ENCODE measurements at places on chromosomes 4 and X.

DNA sequence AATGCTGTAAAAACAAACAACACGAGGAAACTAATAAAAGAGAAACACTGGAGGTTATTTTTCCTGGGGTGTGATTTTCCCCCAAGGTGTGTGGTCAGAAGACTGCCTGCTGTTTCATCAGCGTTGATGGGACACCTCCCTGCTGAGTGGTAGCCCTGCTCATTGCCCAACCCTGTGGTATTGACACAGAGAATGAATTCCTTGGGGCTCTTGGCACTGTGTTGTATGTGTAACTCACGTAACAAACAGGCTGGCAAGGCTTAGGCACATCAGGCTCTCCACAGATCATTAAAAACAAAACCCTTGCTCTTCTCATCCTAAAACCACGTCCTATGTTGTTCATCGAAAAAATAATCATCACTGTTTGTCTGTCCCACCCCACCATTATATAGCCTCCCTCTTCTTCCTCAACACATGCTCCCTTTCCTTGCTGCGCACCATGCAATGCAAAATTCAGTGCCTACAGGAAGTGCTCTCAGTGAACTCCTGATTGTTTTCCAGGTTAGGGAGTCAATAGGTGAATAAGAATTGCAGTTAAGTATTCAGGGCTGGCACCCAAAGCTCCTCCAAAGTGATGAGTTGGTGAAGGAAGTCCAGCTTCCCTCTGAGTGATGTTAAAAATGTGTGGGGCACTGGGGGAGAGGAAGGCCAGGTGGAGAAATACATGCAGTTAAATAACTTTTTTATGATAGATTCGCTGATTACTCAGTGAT lies 11.4 kb upstream of the PUDP start:
- DNase-seq = no peak

- no peak for DNase-seq
Measured at GRCh38 chr4:185911556-185912064, 99.6 kb upstream of the SORBS2 start.

GRCh38 chr4:40918330-40918729 lies 168.6 kb downstream of the NSUN7 start:
- DNase-seq = no peak

DNA sequence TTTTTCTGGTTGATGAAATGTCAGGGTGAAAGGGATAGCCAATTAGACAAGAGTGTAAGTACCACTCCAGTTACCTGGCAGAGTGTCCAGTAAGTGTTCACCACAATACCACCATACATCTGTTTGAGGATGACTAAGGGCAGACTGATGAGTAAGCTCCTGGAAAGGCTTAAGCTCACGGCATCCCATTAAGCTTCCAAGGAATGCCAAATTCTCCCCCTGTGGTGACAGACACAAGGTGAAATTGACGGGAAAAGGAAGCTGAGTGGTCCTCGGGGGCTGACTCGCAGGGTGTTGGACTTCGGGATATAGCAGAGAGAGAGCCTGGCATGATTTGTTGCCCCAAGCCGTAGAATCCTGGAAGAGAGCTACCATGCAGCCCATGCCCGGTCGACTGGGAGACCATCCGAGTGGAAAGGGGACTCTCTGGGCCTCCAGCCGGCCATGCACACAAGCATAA lies 7.6 kb upstream of the BST1 start:
- DNase-seq = no peak

- DNase-seq = no peak
Measured at GRCh38 chr4:7252051-7252450, 59.7 kb downstream of the SORCS2 start.

DNA sequence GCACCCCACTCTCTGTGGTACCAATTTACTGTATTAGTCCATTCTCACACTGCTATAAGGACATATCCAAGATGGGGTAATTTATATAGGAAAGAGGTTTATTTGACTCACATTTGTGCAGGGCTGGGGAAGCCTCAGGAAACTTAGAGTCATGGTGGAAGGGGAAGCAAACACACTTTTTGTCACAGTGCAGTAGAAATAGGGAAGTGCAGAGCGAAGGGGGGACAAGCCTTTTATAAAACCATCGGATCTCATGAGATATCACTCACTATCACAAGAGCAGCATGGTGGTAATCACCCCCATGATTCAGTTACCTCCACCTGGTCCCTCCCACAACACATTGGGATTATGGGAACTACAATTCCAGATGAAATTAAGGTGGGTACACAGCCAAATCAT lies 766.9 kb upstream of the PCDH10 start:
- no peak for DNase-seq

DNA sequence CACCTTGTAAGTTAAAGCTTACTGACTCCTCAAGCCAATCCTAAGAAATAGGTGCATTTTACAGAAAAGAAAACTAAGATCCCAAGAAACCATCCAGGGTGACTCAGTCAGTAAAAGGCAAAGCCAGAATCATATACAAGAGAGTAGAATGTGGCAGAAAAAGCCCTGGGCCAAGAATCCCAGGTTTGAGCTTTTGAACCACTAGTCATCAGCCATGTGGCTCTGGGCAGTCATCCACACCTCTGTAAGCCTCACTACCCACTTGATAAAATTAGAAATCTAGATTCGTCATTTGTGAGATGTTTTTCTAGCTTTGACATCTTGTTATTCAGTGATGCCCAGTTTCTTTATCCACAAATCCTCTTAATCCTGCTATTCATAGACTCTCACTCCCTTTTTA lies 122.2 kb upstream of the PDE5A start:
- no peak for DNase-seq

- DNase-seq = no peak
Measured at GRCh38 chrX:136262812-136263315, 11.7 kb upstream of the MAP7D3 start.

DNA sequence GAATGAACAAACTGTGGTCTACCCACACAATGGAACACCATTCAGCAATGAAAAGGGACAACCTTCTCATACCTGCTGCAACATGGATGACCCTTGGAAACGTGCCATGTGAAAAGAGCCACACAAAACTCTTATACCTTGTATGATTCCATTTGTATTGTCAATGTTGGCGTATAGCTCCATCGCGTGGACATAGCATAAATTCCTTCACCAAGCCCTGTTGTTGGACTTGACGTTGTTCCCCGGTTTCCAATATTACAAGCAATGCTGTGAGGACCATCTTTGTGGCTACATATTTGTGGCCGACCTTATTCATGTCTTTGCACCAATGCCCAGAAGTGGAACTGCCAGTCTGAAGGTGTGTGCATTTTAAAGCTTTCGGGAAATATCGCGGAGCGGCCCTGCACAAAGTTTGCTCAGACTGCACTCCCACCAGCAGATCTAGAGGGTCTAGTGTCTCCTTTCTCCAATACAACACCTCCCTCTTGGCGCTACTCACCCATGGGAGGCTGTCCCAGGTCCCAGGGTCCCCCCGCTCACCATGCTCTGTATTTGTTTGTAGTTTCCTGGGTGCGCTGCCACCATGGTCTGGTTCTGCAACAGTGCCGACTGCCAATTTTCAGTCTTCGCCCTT lies at the start of gene CLDN34:
CLDN34 (plus strand) TSS at position 584 of the 634 bp plus-strand sequence; CDS start at position 584, 0 bp downstream.
- DNase-seq = no peak

GRCh38 chrX:8364369-8365141 lies 100.1 kb upstream of the VCX3B start:
- DNase-seq = no peak

DNA sequence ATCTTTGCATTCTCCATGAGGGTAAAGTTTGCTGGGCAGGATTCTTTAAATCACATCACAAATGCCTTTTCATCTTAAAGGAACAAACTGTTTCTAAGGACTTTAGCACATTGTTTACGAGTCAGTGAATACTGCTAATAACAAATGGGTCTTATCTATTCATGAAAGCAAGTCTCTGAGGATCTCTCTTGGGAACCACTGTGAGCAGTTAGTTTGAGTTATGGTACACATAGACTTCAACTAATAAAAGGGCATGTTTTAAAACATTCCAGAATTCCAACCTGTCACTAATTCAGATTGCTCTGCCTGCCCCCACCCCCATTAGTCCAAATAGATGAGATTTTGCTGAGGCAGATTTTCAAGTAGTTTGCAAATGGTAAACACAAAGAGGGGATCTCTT lies 22.3 kb upstream of the GPC3 start:
- no peak for DNase-seq

DNA sequence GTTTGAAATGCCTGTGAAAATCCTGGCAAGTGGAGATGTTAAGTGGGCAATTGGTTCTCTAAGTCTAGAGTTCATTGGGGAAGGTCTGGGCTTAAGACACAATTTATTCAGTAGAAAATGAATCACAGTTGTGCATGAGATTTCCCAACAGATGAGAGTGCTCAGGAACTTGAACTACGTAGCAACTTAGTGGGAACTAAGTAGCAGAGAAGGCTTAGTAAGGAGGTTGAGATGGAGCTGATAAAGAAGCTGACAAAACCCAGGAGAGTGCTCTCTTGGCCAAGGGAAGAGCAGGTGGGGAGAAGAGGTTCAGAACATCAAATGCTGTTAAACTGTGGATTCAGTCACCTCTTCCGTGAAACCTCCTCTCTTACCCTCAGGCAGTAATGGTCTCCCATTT lies 33.0 kb downstream of the AFF1 start:
- DNase-seq = no peak

GRCh38 chr4:11158971-11159370 lies 269.7 kb downstream of the HS3ST1 start:
- no peak for DNase-seq

GRCh38 chrX:41408576-41408975 lies 38.6 kb upstream of the NYX start:
- no peak for DNase-seq

- DNase-seq = no peak
Measured at GRCh38 chr4:139861471-139861870, 195.9 kb downstream of the MGST2 start.

DNA sequence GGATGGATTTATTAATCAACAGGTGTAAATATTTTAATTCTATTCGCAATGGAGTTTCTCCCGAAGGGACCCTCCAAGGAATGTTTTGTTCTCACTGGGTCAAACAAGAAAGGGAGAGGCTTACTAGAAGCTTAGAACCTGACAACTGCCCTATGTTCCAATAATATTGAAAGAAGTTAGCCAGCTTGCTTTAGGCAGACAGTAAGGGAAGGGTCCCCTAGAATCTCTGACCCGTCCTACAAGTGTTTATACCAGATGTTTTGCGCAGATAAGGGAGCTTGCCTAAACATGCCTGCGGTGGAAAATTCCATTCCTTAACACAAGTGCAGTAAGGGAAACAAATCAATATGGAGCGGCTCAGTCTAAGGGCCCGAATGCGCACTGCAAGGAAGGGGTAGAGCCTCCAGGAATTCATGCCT lies 17.7 kb downstream of the IL21 start:
- no peak for DNase-seq

DNA sequence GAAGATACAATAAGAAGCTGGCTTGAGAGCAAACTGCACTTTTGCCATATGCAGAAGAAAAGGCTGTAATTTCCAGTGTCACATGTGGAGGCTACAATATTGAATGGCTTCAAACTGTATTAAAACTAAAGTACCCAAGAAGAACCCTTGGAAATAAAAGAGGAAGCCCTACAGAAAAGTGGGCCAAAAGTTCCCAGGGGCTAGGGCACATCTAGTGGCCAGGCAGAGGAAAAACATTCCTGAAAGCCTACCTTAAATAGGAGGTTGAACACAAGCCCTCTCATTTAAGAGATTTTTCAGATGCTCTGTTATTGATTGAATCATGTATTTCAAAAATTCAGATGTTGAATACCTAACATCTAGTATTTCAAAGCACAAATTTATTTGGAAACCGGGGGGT lies 40.6 kb upstream of the PRDX4 start:
- DNase-seq = no peak

- no peak for DNase-seq
Measured at GRCh38 chr4:137432446-137433311, 99.6 kb downstream of the PCDH18 start.

DNA sequence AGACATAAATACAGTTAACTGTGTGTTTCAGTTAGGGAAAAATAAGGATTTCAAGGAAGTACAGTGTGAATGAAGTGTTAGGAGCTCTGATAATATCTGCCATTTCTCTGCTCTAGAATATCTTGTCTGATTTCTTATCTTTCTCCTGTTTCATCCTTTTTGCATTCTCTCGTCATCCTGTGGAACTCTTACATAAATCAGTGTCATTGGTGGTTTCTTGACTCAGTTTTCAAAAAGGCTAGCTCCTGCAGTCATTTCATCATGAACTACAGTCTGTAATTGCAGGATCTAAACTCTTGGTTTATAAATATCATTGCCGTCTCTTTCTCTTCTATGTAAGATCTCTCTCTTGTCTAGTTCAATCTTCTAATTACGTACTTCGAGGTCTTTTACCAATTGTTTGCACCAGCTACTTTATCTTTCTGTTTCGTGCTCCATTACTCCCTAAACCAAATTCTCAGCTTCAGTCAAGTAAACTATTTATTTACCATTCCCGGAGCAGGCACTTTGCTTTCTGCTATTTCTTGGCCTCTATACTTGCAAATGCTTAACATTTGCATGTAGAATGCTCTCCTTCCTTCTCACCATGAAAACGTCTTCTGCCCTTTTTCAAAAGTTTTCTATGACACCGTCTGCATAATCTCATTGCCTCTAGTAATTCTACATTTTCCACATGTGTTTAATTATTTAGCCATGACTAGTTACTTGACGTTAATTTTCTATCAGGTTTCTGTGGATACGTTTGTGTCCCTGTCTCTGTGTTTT lies 294.0 kb downstream of the TENM3 start:
- DNase-seq = no peak

DNA sequence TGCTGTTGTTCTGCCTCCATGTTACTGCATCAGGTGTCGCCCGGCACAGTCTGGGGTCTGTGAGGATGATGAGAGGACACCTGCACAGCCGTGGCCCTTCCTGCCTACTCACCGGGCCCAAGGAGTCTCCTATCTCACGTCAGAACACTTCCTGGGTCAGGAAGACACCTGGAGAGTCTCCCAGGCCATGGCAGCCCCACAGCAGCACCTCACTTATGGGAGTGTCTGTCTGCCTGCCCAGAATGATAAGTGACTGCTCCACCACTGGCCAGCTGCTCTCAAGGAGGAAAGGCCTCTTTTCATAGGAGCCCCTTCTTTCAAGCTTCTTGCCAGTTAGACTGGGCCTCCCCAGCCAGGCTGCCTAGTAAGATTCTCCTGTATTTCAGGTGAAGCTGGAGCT lies 56.1 kb downstream of the NELFA start:
- DNase-seq = no peak

- no peak for DNase-seq
Measured at GRCh38 chr4:142408003-142408441, 438.1 kb downstream of the INPP4B start.

- no peak for DNase-seq
Measured at GRCh38 chrX:100407147-100407783, 2.8 kb downstream of the PCDH19 start.

GRCh38 chr4:78296261-78296660 lies 239.1 kb downstream of the FRAS1 start:
- DNase-seq = no peak

GRCh38 chrX:108209006-108209554 lies 117.5 kb downstream of the ATG4A start:
- no peak for DNase-seq

Data from cortex of kidney (tissue), 1 donor.